Central memory CD4-positive, alpha-beta T cell (primary cell): ENCODE measurements at places on chromosomes 12 and 14.

DNA sequence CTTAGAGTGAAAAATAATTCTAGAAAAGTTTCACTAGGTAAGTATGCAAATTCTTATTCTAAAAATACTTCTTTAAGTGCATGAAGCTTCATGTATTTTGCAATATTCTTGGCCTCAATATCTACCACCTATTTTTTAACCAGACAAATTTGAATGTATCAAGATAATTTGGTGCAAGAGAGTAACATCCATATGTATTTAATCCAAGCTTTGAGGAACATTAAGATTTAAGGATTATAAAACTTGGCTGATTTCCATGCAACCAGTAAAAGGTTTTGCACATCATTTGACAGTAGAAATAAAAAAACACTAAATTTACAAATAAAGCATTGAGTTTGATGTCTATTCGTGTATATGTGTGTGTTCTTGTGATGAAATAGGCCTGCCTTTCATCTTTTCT lies 7.7 kb downstream of the LUM start:
- no peak for DNase-seq

DNA sequence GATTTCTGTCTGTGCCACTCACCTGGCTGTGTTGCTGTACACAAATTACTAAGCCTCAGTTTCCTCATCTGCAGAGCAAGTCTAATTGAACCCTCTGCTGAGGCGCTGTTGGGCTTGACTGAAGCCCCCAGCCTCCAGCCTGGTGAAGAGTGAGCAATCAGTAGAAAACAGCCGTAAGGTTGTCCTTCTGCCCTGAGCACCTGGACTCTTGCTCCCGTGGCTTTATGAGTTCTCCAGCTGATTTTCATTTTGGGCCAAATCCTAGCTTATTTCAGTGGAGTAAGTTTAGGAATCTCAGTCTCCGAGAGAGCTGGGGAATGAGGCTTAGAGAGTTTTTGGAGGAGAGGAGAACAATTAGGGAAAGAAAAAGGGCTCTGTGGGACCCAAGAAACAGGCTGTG lies 133.9 kb upstream of the EVL start:
- no peak for DNase-seq

DNA sequence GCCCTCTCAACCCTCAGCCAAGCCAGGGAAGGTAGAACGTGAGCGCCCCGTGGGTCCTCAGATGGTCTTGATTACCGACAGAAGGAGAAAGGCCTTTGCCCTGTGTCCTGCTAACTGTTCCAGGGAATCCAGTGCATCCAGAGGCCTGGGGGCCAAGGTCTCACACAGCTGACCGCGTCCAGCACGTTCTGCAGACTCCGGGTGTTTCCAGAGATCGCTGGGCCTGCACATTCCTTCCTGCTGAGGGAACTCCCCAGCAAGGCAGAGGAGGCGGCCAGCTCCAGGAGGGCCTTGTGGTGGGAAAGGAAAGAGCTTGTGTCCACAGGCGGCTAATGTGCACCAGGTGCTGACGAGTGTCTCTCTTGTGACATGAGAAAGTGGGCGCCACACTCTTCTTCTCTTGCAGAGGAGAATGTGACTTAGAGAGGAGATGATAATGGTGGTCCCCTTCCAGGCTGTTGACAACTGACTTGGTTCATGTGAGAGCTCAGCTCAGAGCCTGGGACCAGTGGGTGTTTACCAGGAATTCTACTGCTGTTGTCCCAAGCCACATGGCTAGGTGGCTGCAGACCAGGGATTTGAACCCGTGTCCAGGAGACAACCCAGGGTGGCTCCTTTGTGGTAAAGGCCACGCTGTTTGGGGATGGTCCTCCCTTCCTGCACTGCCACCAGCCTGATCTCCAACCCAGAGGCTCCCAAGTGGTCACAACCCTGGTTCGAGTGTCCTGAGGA lies 46.8 kb upstream of the DLK1 start:
- no peak for DNase-seq

GRCh38 chr12:115716551-115716950 lies 560.9 kb downstream of the MED13L start:
- DNase-seq: no peak

GRCh38 chr14:68551045-68551683 lies 241.7 kb downstream of the ZFP36L1 start:
- DNase-seq: no peak

GRCh38 chr12:84218406-84218805 lies 694.2 kb downstream of the SLC6A15 start:
- DNase-seq: no peak

DNA sequence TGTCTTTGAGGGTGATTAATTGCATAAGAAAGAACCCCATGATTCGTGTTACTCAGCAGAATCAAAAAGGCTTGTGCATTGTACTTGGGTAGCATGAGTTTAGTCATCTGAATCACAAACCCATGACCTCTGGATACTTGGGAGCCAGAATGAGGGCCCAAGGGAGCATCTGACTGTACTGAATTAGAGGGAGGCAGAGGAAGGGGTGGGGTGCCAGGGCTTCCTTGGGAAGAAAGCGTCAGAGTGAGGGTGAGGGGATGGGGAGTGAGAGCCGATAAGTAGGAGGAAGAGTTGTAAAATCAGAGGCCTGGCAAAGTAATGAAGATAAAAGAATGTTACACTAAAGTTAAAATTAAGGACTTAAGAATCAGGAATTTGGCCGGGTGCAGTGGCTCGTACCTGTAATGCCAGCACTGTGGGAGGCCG lies 29.8 kb downstream of the GPRC5D start:
- no peak for DNase-seq

- DNase-seq: no peak
These were observed 121.6 kb downstream of the MGAT4C start for GRCh38 chr12:86134561-86134960.

DNA sequence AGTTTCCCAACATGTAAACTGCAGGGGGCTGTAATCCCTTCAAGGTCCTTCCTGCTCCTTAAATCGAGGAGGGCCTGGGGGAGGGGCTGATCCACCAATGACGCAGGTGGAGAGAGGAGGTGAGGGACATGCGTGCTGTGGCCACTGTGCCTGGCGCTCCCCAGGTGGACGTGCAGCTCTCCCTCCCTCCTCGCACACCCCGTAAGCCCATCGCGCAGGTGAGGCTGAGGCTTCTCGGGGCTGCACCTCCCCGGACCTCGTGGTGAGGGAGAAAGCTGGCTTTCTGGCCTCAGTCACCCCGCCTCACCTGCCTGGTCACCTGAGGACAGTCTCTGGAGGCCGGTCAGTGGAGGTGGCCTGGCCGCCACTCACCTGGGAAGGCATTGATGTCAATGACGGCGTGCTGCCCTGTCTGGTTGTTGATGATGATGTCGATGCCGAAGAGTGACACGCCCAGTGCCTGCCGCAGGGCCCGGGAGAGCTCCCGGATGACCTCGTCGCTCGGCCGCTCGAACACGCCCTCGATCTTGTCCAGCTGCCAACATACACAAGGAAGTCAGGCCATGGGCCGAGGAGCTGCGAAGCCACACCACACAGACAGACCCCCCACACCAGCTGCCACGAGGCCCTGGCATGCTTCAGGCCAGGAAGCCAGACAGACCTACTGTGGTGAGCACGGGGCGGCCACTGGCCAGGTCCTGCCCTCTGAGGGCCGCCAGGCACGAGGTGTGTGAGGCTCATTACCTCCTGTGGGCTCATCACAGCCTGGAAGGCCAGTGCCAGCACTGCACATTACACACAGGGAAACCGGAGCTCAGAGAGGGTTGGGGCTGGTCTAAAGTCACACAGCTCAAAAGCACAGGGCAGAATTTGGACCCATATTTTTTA lies 23.3 kb downstream of the CHGA start:
- no peak for DNase-seq

GRCh38 chr14:62029569-62029924 lies 267.3 kb downstream of the SNAPC1 start:
- no peak for DNase-seq

DNA sequence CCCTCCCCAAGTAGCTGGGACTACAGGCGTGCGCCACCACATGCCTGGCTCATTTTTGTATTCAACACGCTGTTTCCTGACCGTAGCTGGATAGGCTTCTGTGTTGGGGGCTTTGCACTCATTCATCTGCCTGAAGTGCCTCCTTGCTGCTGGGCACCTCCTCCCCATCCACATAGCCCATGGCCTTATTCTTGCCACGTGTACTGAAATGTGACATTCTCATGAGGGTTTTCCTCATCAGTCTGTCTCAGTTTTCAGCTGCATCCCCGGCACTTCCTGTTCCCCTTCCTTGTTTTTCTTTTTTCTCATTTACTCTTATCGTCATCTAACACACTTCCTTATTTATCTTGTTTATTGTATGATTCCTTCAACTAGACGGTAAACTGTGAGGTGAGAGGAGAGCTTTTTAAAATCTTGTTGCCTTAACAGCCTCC lies 36.6 kb downstream of the RCOR1 start:
- DNase-seq: no peak

DNA sequence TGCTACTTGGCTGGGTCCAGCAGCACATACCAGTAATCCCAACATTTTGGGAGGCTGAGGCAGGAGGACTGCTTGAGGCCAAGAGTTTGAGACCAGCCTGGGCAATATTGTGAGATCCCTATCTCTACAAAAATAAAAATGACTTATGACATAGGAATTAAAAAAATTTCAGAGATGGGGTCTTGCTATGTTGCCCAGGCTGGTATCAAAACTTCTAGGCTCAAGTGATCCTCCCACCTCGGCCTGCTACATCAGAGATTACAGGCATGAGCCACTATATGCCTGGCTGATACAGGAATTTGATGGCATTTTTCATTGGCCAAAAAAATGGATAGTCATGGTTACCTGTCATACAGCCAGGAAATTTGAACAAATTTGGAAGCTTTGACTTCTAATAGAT lies 54.6 kb downstream of the ZC3H14 start:
- DNase-seq: no peak

GRCh38 chr14:69756298-69756697 lies 10.6 kb upstream of the SRSF5 start:
- DNase-seq: no peak

- DNase-seq: no peak
These were observed 276.3 kb upstream of the FAR2 start for GRCh38 chr12:28872654-28873268.

- no peak for DNase-seq
These were observed 645 bp downstream of the KITLG start for GRCh38 chr12:88579601-88580050.

DNA sequence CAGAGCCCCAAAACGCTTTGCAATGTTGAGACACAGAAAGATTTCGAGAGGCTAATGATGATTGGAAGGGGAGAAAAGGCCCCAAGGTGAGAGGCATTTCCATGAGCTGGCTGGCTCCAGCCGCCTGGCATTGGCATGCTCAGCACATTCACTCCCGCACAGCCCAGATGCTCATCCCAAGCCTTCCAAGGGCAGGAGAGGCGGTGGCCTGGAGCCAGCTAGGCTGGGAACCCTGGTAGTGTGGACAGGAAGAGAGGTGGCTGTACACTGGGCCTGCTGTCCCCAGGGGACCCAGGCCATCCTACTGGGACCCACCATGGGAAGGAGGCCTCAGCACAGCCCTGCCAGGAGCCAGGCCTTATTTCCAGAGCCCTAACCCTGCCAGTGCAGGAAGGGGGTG lies 72.2 kb downstream of the SPTB start:
- DNase-seq: no peak

DNA sequence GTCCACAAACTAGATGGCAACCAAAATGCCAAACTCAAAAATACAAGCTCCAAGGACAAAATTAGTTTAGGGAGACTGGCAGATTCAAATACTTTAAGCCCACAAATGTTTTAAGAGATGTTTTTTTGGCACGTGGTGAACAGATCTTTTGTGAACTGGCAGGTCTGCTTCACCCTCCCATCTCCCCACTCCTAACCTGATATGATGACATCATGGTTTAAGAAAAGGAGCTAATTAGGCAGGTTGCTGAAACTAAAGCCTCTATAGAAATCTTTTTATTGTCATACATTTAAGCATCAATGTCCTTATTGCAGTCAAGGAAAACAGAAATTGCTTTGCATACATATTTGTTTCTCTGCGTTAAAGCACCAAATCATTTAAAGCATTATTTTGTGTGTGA lies 5.8 kb downstream of the LRIG3 start:
- no peak for DNase-seq

GRCh38 chr12:12474471-12474928 lies 88.2 kb downstream of the DUSP16 start:
- peak; percentile 31 for DNase-seq

DNA sequence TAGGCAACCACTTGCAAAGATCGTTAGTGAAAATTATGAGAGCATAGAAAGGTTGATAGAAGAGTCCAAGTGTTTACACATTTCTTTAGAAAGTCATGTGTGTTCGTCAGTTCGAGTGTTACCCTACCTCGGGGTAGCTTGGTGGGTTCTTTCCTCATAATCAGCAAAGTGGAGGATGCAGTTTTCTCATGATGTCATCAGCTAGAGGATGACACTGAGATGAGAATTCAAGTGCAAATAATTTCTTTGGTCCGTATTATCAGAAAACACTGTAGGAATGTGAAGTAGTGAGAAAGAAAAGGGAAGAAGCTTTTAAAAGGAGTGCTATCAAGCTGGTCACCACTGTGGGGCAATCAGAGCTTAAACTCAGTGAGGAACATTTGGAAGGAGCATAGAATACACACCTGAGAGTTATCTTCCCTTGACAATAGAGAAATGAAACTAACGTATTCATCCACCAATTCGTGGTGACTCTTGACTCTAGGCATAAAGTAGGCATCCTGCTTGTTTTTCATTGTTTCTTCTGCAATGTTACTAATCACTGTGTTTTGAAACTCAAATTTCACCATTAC lies 1340.9 kb upstream of the TMEM132C start:
- no peak for DNase-seq

DNA sequence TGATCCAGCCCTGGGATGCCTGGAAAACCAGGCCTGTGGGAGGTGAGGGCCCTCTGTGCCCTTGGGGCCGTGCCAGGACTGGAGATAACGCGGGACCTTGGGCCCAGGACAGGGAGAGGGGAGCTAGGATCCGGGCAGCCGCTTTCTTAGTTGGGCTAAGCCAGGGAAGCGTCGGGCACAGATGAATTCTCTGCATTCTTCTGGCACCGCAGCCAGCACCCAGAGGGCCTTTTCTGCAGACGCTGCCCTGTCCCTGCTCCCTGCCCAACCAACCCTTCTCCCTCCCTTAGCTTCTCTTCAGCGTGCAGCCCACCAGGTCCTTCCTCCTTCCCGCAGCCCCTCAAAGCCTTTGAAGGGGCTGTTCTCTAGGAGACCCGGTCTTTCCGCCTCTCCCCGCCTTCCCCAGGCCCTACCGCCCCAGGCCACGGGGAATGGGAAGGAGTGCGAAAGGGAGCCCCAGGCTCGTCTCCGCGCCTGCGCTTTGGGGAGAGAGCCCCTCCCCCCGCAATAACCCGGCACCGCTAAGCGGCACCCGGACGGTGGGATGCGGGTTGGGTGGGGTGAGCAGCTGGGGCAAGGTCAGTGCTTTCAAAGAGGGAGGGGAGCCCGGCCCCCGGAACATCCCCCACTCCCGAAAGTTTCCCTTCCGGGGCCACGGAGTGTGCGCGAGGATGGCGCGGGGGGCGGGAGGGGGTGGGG lies 663 bp downstream of the NCKAP5L start:
- peak; percentile 28 for DNase-seq

- DNase-seq: no peak
These were observed 79.5 kb downstream of the SINHCAF start for GRCh38 chr12:31246470-31246850.

DNA sequence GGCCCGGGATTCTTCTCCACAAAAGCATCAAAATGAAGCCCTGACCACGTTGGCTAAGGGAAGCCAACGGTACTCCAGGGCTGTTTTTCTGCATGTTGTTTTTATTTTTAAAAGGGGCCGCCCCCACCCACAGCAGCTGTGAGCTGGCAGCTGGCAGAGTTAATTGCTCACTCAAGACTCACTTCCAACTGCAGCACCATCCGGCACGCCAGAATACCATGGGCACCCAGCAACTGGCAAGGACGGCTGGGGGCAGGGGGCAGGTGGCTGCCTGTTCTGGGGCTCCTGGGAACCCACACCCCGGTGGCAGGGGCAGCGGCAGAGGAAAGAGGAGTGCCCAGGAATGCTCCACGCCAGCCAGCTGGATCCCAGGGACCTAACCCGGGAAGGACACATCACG lies 44.3 kb downstream of the NCOR2 start:
- no peak for DNase-seq
